Urinary bladder (tissue), 4 donors: ENCODE measurements at places on chromosomes 7 and 10. TPM values are rescaled to one million over a fixed set of nuclear protein-coding genes. Genes with fewer than 3 reads are reported as not detected.

Gene CABCOCO1
- total RNA-seq: 2.0 TPM

Gene ERVW-1
- not detected for total RNA-seq

Gene BTBD16
- 2.6 TPM for total RNA-seq

Gene ATRNL1
- total RNA-seq: 153 TPM

Gene PEX1
- total RNA-seq: 63.7 TPM
